ENCODE measurements at places on chromosomes 11 and 22.
A peak's percentile ranks its signal among the peaks of the same experiment; 100 is the strongest.

GRCh38 chr22:49717322-49717919, 110.3 kb downstream of the BRD1 start:
- H3K36me3 ChIP-seq = no peaks in the 10 kb centered on the region
- no peak overlapping the region for H3K4me3 ChIP-seq
- no peaks in the 10 kb centered on the region for H3K4me1 ChIP-seq
- no peak for DNase-seq
- no peak overlapping the region for H3K27ac ChIP-seq

- no peaks in the 10 kb centered on the region for H3K36me3 ChIP-seq
- no peak overlapping the region for H3K4me3 ChIP-seq
- H3K4me1 ChIP-seq = no peaks in the 10 kb centered on the region
- no peak for DNase-seq
These were observed 66.5 kb upstream of the AMPD3 start for GRCh38 chr11:10388574-10388973.

DNA sequence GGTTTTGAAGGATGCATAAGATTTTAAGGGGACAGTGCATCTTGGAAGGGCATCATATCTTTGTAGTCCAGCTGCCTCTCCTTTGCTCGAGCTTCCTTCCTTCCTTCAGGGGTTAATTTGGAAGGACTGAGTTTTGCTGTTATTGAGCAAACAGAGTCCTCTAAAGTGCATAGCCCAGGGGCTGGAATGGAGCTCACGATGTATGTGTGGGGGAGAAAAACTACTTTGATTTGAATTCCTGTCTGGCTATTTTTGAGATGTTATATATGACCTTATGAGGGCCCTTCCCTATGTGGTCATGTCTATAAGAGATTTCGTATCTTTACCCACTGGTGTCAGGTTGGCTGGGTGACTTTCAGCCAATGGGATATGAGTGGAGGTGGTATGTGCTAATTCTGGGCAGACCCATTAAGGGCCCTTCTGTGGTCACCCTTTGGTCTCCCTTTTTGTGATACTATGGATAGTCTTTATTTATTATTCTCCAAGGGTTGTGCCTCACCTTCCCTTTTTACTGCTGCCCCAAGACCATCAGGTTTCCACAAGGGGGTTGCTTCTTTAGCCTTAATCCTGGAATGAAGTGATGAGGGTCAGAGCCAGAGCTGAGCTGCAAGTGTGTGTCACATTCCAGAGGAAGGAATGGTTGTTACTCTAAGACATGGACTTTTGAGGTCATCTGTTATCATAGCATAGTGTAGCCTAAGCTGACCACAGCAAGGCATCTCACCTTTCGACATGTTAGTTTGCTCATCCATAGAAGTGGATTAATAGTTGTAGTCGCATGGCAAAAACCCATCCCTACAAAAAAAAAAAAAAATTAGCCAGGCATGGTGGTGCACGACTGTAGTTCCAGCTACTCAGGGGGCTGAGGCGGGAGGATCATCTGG, 54.6 kb downstream of the LRRC74B start:
- no peak overlapping the region for H3K4me3 ChIP-seq
- DNase-seq = no peak
- H3K27ac ChIP-seq = no peak overlapping the region
- H3K4me1 ChIP-seq = no peaks in the 10 kb centered on the region
- no peaks in the 10 kb centered on the region for H3K36me3 ChIP-seq

GRCh38 chr11:76783294-76783895, at the start of gene TSKU:
Gene TSKU (plus strand): TSS chr11:76783356. CDS start chr11:76795617, 12,261 bp downstream.
- peak within 1 kb of the TSS; percentile 76 for H3K4me3 ChIP-seq
- DNase-seq = no peak
- H3K27ac ChIP-seq = no peak within 1 kb of the TSS
- no peaks in the 10 kb centered on the region for H3K27me3 ChIP-seq
- no peaks in the 10 kb centered on the region for H3K4me1 ChIP-seq
- H3K36me3 ChIP-seq = no peaks in the 10 kb centered on the region

- H3K36me3 ChIP-seq = no peaks in the 10 kb centered on the region
- H3K4me1 ChIP-seq = peaks cover 53% of the 10 kb centered on the region
- H3K27me3 ChIP-seq = no peaks in the 10 kb centered on the region
- no peak overlapping the region for H3K4me3 ChIP-seq
- peak overlapping the region; percentile 38 for H3K27ac ChIP-seq
These were observed 123.4 kb downstream of the CYP2R1 start for GRCh38 chr11:14768526-14769188.

- DNase-seq = no peak
- peaks cover 49% of the 10 kb centered on the region for H3K36me3 ChIP-seq
- H3K27ac ChIP-seq = no peak overlapping the region
- peaks cover 6% of the 10 kb centered on the region for H3K4me1 ChIP-seq
These were observed 3.3 kb downstream of the MAP4K2 start for GRCh38 chr11:64799623-64800302.

GRCh38 chr22:34886391-34886790, 179.6 kb upstream of the ISX start:
- H3K27ac ChIP-seq = no peak overlapping the region
- DNase-seq = no peak
- H3K27me3 ChIP-seq = no peaks in the 10 kb centered on the region
- H3K4me1 ChIP-seq = no peaks in the 10 kb centered on the region

GRCh38 chr11:83717537-83717936, 431.4 kb upstream of the CCDC90B start:
- H3K27ac ChIP-seq = no peak overlapping the region
- H3K4me3 ChIP-seq = no peak overlapping the region
- no peaks in the 10 kb centered on the region for H3K4me1 ChIP-seq

GRCh38 chr11:126495281-126496220, 140.1 kb downstream of the ST3GAL4 start:
- DNase-seq = no peak
- no peak overlapping the region for H3K4me3 ChIP-seq
- H3K36me3 ChIP-seq = no peaks in the 10 kb centered on the region
- H3K27ac ChIP-seq = no peak overlapping the region
- H3K4me1 ChIP-seq = no peaks in the 10 kb centered on the region

GRCh38 chr11:47994417-47994816, 14.1 kb downstream of the PTPRJ start:
- no peak overlapping the region for H3K4me3 ChIP-seq
- no peak overlapping the region for H3K27ac ChIP-seq
- H3K36me3 ChIP-seq = no peaks in the 10 kb centered on the region
- DNase-seq = no peak
- no peaks in the 10 kb centered on the region for H3K27me3 ChIP-seq
